Stomach (tissue), 19 donors: ENCODE measurements at places on chromosomes 5 and 9.

DNA sequence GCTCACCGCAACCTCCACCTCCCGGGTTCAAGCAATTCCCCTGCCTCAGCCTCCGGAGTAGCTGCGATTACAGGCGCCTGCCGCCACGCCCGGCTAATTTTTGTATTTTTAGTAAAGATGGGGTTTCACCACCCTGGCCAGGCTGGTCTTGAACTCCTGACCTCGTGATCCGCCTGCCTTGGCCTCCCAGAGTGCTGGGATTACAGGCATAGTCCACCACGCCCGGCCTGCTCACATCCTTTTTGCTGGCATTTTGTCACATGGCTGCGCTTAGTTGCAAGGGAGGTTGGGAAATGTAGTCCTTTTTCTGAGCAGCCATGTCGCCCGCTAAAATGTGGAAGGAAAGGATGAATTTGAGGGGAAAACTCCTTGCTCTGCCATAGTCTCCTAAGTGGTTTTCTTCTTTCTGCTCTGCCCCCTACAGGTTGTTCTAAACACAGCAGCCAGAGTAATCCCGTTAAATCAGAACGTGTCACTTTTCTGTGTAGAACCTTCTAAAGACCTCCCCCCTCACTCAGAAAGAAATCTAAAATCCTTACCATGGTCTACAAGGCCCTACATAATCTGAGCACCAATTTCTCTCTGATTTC, 57.8 kb upstream of the HSPA9 start:
- DNase-seq: peak; percentile 90

DNA sequence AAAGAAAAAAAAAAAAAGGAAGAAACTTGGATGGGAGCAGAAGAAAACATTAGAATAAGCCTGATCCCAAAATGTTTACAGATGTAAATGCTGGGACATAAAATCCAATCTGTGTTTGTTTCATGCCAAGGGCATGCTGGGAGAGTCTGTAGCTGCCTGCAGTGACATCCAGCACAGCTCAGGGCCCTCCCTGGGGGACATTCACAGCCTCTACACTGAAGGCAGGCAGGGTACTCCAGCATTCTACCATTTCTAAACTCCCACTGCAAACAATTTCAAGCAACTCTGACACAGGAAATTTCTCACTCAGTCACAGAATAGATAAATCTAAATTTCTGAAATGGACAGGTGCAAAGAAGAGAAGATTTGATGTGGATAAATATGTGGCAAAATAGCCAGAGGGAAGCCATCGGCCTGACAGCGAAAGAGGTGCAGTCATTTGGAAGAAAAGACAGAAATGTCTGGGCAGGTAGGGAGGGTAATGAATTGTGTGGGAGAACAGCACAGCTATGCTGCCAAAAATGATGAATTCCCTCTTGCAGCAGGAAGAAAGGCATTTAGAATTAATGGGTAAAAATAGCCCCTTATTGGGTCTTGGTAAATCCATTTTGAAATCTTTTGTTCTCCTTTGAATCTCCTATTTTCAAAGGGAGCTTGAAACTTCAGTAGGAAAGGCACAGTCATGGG, 199.4 kb downstream of the MED10 start:
- no peak for DNase-seq

GRCh38 chr9:86202338-86202882, 57.0 kb downstream of the C9orf153 start:
- DNase-seq: peak; percentile 65

GRCh38 chr9:130110166-130110565, 56.5 kb downstream of the GPR107 start:
- no peak for DNase-seq

DNA sequence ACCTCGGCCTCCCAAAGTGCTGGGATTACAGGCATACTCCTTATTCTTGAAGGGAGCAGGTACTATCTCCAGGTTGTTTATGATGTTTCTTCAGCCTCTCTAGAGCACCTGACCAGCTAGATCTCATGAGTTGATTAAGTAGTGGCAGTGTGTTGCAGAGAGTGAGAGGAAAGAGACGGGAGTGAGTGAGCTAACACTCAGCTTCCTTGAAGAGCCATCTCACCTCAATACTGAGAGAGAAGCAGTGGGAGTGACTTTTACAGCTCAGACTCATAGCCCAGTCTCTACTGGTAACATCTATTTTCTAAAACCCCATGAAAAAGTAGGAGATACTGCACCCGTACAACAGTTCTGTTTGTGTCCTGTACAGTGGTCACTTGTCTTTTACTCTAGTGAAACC, 43.9 kb upstream of the RUSC2 start:
- DNase-seq: no peak

- no peak for DNase-seq
Observed at GRCh38 chr9:6426117-6426516, 13.1 kb downstream of the UHRF2 start.

DNA sequence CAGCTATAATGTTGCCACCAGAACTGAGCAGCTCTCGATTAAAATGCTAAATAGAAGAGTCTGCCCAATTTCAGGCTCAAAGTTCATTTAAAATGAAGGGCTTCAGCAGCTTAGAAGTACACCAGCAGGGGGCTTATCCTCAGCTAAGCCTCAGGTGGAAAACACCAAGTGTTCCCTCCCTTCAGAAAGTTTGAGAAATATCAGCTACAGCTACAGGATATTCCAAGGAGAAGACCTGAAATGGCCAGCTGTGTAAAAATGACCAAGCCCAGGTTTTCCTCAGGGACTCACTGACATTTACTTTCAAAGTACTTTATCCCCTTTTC, 395.4 kb downstream of the DTWD2 start:
- no peak for DNase-seq

- DNase-seq: no peak
Observed at GRCh38 chr9:113909421-113909820, 33.3 kb downstream of the ZNF618 start.

DNA sequence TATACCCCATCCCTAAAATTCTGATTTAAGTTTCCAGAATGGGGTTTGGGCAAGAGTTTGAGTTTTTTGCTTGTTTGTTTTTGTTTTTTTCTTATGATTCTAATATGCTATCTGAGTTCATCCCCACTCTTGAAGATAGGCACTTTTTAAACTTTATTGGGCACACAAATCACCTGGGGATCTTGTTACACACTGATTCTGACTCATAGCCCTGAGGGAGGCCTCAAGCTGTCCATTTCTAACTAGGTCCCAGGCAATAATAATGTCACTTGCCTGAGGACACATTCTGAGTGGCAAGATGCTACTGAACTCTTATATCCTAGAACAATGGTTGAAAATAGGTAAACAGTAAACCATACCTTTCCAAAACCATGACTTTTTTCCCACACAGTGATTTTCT, 22.8 kb upstream of the ABLIM3 start:
- no peak for DNase-seq

- peak; percentile 77 for DNase-seq
Observed at GRCh38 chr9:83154087-83154736, 91.3 kb upstream of the RASEF start.

DNA sequence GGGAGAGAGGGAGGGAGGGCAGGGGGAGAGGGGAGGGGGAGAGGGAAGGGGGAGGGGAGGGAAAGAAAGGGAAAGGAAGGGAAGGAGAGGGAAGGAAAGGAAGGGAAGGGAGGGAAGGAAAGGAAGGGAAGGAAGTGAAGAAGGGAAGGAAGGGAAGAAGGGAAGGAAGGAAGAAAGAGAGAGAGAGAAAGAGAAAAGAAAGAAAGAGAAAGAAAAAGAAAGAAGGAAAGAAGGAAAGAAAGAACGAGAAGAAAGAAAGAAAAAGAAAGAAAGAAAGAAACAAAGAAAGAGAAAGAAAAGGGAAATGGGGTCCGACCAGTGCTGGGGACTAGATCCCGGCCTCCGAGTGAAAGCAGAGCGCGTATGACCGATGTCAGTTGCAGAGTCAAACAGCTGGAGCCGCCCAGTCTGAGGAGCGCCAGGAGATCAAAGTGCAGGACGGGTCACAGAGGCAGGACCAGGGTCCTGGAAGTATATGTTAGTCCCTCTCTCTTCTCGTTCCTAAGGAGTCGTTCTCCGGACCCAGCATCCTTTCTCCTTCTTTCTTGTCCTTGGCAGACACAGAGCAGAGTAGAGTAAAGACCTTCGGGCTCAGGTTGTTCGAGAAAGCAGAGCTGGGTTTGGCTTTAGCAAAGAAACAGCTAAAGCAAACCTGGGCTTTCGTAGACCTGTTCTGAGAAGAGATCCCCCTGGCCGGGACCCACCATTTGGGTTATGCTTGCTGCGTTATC, 305.4 kb upstream of the MSX2 start:
- peak; percentile 29 for DNase-seq

- no peak for DNase-seq
Observed at GRCh38 chr5:65647941-65648340, 23.1 kb downstream of the SHLD3 start.

- DNase-seq: no peak
Observed at GRCh38 chr9:38092200-38092524, 23.1 kb upstream of the SHB start.

- DNase-seq: no peak
Observed at GRCh38 chr9:36346569-36346968, 53.5 kb downstream of the RNF38 start.

DNA sequence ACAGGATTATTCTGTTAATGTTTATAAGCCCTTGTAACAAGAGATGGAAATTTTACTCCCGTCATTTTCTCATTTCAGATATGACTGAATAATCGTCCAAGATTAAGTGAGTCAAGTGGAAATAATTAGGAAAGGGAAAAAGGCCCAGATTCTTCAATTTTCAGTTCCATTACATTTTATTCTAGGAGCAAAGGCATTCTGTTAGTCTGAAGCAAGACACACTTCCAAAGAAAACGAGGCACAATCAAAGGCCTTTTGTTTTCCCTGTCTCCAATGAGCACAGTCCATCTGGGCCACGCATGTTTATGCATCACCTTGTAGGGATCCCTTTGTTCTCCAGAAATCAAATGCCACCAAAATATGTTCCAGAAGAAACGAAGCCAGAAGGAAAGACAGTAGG, 382.9 kb upstream of the RFX3 start:
- no peak for DNase-seq

- no peak for DNase-seq
Observed at GRCh38 chr5:67976891-67977601, 238.5 kb upstream of the PIK3R1 start.

DNA sequence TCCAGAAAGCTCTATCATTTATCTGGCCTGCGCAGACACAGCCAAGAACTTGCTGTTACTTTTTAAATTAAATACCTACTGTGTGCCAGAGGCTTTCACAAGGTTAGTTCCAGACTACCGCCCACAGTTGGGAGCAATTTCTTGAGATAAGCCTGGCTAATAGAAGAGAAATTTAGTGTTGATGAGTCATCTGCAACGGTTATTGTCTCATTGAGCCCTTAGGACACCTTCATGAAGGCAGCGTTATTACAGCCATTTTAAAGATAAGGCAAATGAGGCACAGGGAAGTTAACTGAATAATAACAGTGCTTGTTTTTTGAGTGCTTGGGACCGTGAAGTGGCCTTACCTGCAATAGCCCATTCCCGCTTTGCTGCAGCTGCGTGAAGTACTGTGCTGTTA, 292.9 kb upstream of the MSX2 start:
- no peak for DNase-seq

DNA sequence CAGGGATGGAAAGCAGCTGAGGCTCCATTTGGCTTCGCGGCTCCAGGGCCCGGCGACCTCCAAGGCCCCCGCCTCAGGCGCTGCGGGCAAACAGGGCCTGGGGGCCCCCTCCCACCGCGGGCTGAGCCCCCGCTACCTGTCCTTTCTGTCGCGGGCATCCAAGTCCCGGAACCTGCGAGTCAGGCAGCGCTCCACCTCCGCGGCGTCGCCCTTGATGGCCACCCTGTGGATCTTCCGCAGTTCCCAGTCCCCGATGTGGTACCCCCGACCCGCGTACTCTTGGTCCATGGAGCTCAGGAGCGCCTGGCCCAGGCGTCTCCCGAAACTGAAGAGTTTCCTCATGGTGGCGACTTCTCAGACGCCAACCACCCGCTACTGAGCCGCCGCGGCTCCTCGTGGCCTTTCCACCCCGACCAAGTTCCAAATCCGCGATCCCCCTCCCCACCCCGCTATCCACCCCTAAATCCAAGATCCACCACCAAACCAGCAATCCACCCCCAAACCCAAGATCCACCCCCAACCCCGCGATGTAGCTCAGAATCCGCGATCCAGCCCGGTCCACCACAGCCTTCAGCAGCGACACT, 86.5 kb upstream of the CCDC180 start:
- peak; percentile 11 for DNase-seq

- no peak for DNase-seq
Observed at GRCh38 chr5:40653221-40654022, 26.3 kb upstream of the PTGER4 start.

DNA sequence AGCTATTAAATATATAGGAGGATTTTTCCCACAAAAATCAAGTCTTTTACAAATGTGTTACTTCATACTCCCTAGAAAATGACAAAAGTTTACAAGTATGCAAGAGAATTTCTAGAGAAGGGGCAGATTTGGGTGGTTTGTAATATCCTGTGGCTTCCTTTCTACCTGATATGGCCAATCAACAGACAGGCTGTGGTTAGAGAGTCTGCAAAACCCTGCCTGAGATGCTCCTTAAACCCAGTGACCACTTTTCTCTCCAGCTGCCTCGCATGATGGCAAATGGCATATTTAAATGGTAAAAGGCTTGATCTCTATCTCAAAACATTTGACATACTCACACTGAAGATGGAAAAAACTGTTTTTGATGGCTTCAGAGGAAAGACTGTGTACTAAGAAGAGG, 550.1 kb upstream of the ZNF462 start:
- no peak for DNase-seq

DNA sequence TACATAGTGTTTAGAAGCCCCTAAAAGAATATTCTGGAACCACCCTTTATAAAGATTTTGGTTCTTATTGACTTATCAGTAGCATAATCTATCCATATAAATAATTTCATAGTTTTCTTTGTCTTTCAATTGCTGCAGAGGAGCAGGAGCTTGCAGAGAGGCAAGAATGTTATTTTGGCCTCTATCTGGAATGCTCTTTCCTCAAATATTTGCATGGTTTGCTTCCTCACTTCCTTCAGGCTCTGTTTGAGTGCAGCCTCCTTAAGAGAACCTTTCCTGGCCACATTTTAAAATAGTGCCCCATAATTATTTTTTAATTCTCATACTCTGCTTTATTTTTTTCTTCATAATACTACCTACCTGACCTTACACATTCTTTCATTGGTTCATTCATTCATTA, 1.5 kb downstream of the C5 start:
- DNase-seq: no peak

- DNase-seq: no peak
Observed at GRCh38 chr9:131880833-131881583, 141.1 kb upstream of the RAPGEF1 start.

DNA sequence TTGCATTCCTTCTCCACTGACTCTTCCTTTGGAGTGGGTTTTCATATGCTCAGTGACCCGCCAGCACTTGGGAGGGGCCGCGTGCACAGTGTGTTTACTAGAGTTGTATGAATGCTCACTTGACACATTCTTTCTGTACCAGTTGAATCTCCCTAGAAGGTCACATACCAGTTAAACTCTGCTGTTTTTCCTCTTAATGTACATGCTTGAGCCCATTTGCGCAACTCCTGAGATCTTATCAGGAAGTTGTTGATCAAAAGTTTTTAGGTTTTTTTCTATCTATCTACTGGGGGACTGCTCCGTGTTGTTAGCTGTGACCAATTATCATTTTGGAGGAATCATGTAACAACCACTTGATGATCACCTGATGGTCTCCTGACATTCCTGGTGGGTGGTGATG, 392.7 kb downstream of the CDH9 start:
- DNase-seq: no peak

- no peak for DNase-seq
Observed at GRCh38 chr5:83919071-83920041, 198.7 kb upstream of the HAPLN1 start.

- DNase-seq: no peak
Observed at GRCh38 chr9:71744754-71745521, 23.4 kb downstream of the CEMIP2 start.
